ENCODE measurements at places on chromosomes 6 and 20.

GRCh38 chr6:150202934-150203333, 60.1 kb downstream of the PPP1R14C start:
- no peak for DNase-seq

DNA sequence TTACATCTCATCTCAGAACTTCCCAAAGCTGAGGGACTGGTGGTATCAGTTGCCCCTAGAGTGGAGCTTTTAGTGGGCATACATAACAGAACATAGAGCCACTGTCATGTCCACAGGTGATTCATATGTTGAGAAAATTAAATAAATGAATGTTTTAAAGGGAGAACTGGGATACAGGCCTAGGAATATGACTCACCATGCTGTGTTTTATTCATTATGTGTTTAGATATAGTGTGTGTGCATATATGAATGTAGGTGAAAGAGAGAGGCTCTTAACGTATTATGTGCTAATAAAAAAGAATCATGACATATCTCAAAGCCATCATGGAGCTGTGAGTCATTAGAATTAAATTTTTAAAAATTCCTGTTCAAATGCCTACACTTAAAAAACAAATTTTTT, 332.2 kb upstream of the RSPO3 start:
- DNase-seq, result no peak

DNA sequence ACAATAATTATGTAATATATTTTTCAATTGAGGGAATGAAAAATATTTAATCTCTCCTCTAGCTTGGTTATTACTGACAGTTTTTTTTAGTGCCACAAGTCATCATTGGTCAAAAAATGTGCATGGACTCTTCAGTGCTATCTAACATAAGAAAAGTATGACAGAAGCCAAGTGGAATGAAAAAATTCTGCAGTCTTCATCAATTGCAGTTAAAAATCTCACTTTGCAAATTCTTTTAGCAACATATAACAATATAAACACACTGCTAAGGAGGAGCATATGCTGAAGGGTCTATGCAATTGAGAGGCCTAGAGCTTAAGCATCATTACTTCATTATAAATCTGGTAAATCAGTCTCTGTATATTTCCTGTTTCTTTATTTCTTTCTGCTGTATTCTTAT, 175.1 kb downstream of the ARHGAP18 start:
- DNase-seq, result no peak

DNA sequence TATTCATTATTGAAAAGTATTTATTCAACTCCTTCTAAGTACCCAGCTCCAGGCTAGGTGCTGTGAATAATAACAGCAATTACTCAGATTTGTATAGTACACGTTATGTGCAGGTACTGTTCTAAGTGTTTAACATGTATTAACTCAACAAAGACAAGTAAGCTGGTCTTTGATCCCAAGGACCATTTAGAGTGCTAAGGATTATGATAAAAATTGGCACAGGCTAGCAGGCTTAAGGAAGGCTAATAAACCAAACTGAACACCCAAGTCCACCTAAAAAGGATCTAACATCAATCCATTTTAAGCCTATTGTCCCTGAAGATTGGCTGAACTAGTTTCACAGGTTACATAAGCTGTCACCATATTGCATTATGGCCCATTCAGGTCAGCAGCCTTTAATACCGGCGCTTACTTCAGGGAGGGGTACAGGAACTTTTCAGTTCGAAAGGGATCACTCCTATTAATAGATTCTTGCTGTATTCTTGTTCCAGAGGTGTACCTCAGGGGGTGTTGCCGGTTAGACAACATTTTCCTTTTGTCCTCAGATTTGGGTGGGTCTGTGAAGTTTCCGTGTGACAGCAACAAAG, 99.0 kb upstream of the GMDS start:
- DNase-seq, result no peak

GRCh38 chr6:133070410-133071043, 170.6 kb upstream of the EYA4 start:
- no peak for DNase-seq

GRCh38 chr20:57283860-57284259, 17.4 kb upstream of the BMP7 start:
- DNase-seq, result no peak

DNA sequence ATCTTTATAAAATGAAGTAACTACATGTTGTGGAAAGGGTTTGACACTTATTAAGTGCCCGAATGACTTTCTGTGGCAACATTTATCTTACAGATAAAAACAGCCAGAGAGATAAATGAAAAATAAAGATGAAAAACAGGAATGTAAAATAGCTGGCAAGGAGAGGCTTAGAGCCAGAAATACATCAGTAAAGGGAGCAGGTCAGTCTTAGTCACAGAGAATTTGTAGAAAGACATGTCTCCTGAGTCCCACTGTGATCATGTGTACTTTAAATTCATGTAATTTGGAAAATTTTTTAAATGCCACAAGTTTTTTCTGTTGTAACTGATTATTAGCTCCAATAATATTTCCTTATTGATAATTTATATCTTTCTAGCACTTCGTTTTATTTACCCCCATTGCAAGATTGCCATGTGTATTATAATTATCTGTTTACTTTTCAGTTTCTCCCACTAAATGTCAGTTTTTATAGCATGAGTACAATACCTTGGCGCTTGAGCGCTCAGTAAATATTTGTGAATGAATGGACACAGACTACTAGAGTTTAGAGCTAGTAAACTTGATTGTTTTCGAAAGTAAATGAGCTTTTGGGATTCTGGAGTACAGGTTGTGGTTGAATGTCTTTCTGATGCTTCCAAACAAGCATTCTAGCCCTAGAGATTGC, 15.2 kb downstream of the TAB2 start:
- DNase-seq, result peak; percentile 35

- no peak for DNase-seq
Observed at GRCh38 chr6:137697267-137697938, 169.7 kb upstream of the TNFAIP3 start.

DNA sequence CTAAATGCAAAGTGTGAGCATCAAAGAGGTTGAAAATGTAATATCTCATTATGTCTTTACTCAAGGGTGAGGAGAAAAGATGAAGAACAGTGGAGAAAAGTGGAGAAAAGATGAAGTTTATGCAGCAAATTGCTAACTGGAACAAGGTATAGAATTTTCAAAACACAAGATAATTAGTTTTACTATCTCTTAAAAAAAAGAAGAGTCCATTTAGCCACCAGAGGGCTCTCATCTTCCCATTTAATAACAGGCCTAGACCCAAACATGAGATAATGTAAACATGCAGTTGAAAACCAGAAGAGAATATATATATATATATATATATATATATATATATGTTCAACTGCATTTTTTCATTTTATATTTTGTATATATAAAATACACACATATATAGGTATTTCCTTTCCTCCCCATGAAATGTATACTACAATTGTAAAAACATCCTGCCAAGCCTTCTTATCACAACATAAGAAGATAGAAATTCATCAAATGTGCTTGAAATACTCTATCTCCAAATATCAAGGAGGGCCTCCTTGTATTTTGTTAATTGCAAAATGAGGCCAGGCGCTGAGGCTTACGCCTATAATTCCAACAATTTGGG, 78.4 kb downstream of the ADTRP start:
- DNase-seq, result peak; percentile 5

- no peak for DNase-seq
Observed at GRCh38 chr20:32546918-32547752, 38.0 kb downstream of the NOL4L start.

DNA sequence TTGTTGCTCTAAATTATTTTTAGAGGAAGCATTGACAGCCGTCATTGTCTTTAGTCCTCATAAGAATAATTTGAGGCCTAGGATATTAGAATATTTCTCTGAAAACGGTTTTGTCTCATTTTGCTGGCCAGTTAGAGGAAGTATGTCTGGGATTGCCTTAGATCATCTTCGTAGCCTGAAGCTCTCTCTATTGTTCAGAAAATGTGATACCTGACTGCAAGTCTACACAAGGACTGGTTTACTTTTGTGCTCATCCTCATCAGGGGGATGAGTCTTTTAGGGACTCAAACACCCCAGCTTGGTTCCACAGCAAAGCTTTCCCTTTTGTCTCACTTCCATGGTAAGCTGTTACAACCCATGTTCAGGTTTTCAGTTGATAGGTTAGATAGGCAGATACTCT, 141.8 kb downstream of the FARS2 start:
- DNase-seq, result no peak

DNA sequence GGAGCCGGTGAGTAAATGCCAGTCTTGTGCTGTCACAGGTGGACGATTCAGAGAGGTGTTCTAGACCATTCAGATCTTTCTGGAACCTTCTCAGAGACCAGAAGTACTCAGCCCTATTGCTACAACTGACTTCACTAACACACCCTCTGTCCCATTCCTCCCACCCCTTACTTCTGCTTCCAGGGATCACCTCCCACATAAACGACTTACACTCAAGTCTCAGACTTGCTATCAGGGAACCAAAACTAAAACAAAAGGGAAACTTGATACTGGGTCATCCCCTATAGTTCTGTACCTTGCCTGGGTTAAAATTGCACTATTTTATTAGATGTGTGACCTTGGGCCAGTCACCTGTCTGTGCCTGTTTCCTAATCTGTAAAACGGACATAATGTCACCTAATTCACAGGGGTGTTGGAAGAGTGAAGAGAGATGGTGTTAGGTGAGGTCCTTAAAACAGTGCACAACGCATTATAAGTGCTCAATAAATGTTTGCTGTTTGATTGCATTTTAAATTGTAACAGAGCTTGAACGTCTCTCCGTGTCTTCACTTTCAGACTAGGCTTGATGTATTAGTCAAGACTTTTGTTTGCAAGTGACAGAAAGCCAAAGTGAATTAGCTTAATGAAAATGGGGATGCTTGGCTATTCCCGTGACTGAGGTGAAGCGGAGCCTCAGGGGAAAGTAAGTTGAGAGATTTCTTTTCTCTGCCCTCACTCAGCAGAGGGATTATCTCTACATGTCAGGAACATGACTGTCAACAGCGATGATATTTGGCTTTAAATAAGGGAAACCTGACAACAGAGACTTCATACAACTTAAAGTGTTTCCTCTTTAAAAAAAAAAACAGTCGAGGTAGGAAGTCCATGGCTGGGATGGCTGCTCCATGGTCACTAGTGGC, 3.0 kb upstream of the SRXN1 start:
- DNase-seq, result no peak

DNA sequence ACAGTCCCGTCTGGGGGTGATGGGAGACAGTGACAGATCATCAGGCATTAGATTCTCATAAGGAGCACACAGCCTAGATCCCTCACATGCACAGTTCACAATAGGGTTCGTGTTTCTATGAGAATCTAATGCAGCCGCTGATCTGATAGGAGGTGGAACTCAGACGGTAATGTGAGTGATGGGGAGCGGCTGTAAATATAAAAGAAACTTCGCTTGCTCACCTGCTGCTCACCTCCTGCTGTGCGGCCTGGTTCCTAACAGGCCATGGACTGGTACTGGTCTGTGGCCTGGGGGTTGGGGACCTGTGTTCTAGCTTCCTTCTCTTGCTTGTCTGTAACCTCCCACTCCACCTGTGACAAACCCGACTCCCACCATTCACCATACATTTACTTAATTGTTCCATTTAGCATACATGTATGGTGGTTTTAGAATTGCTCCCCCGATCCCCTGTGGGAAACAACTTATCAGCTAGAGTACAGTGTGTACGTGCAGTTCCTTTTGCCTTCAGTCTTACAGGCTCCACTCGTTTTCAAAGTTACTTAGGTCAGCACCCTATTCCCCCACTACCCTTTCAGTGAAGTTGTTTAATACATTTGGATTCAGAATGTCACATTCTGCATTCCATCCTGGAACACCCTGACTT, 4.0 kb downstream of the MANBAL start:
- DNase-seq, result no peak

- no peak for DNase-seq
Observed at GRCh38 chr20:58706150-58706892, 13.7 kb downstream of the NPEPL1 start.

DNA sequence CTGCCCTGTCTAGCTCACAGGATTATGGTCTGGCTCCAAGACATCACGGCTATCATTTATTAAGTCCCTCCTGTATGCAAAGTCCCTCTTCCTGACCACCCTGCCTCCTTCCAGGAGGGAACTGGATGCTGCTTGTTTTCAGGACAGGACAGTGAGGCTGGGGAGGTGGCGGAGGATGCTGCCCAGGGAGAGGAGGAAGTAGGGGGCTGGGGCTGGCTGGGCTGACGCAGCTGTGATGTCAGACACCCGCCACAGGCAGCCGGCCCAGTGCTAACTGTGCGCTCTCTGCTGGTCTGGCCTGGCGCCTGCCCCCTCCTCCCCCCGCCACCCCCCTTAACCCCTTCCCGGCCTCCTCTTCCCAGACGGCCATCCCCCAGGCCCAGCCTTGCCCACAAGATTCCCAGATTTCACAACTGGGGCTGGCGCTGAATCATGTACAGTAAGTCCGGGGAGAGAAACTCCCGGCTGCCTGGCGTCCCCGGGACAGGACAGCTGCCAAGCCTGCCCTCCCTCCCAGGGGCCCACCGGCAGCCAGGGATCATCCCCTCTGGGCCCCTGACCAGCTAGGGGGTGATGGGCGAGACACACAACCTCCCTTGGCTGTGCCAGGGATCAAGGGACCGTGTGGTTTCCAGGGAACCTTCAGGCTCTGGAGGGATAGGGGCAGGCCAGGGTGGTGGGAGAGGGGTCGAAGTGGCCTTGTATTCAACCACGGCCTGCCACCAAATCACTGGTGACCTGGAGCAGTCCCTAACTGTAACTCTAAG, 118.1 kb downstream of the CEBPB start:
- no peak for DNase-seq
